COLO829 (cell line): ENCODE measurements at places on chromosomes 7 and 10.

DNA sequence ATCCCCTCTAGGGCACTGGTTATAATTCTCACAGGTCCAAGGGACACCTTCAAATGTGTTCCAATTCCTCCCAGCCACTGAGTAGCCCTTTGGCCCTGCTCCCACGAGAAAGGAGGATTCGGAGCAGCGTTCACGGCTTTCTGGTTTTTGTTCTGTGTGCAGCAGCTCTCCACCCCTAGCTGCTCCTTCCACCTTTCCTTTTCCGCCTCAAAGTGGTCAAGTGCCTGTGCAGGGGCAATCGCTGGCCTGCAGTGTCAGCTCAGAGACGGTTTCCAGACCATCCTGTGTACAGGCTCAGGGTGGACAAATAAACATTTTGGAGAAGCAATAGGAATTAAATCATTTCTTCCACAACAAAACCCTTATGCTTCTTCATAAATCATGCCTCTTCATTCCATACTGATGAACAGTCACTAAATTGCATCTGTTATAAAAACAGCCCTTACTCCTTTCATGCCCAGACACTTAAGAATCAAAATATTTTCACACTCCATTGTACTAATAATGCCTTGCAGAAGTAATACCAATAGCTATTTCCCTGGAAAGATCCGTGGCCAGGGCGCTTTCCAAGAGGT lies 1.1 kb downstream of the KIAA1549 start:
- no peak for DNase-seq

DNA sequence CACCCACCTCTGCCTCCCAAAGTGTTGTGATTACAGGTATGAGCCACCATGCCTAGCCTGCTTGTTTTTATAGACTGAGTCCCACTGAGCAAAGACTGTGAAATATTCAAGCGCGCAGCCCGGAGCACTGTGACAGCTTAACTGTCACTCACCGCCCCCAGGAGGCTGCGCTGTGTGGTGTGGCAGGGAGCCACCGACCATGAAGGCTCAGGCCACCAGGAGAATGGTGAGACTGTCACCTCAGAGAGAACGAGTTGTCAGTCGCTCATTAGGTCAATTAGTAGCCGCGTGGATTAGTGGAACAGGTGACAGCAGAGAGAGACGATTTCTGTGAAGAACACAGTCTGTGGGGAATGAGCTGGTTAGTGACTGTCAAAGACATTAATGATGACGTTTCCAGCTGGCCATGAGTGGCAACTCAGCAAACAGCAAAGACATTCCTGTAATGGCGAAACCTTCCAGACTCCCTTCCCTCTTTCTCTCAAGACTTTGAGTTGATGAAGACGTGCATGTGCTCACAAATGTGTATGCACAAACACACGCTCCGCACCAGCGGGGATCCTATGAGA lies 64.5 kb downstream of the CYCS start:
- no peak for DNase-seq

- no peak for DNase-seq
Measured at GRCh38 chr7:117114272-117114671, 161.0 kb downstream of the ST7 start.

DNA sequence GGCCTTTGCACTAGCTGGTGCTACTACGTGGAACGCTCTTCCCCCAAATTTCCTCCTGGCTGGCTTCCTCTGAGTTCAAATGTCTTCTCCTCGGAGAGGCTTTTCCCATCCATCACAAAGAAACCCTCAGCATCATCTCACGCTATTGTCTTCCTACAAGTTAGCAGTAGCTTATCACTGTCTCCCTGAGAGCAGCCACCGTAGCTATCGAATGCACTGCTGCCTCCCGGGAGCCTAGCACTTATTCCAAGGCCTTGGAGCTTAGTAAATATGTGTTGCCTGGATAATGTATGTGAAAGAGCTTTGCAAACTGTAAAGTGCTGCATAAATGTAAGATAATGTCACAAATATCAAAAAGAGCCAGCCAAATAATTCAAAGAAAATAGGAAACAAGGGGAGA lies 124.4 kb downstream of the KCNMA1 start:
- DNase-seq: no peak

GRCh38 chr7:139078911-139079310 lies 30.6 kb downstream of the ZC3HAV1 start:
- DNase-seq: peak; percentile 68

GRCh38 chr7:43302211-43302711 lies 189.8 kb downstream of the HECW1 start:
- no peak for DNase-seq

- DNase-seq: no peak
Measured at GRCh38 chr10:103855852-103856796, 748 bp upstream of the SH3PXD2A start.

GRCh38 chr10:22736134-22736533 lies 21.8 kb upstream of the PIP4K2A start:
- no peak for DNase-seq

DNA sequence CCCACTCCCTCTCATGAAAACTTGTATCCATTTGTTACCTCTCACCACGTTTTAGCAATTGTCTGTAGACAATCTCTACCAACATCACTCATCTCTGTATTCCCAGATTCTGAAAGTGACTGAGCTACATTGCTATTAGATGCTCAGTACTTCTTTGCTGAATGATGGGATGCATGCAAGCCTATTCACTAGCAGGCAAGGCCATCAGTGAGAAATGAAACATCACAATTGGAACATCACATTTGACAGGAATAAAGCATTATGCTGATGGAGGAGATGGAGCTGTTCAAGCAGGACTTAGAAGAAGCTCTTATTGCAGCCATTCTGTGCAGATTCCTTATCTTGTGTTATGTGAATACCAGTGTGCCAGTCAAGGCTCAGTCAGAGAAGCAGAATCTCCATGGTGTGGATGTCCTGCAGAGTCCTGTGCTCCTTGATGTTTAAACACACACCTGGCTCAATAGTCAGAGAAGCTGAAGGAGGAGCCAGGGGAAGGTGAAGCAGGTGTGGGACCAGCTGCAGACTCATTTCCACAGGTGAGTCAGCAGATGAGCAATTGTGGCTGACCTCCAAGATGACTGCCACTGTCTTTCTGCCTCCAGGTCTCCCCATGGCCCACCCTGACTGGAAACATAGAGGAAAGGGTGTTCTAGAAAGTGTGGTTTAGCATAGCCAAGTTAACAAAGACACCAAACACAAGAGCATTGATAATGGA lies 965.5 kb downstream of the GRID1 start:
- DNase-seq: no peak

- DNase-seq: peak; percentile 2
Measured at GRCh38 chr10:89625041-89625765, 19.8 kb downstream of the PANK1 start.

DNA sequence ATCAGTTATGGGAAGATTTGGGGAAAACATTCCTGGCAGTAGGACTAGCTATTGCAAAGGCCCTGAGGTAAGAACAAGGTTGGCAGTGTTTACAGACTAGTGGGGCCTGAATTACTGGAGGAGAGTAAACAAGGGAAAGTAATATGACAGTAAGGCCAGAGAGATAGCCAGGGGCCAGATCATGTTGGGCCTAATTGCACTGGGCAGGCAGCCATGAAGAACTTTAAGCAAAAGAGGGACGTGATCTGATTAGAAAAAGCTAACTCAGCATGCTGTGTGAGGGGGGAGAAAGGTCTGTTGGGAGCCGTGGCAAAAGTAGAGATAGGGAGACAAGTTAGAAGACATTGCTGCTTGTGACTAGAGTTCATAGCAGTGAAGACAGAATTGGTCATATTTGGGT lies 9.2 kb downstream of the NUP42 start:
- peak; percentile 55 for DNase-seq

GRCh38 chr7:112190120-112190519 lies 16.1 kb downstream of the DOCK4 start:
- no peak for DNase-seq

- DNase-seq: no peak
Measured at GRCh38 chr10:31939797-31940708, 11.4 kb upstream of the ARHGAP12 start.

DNA sequence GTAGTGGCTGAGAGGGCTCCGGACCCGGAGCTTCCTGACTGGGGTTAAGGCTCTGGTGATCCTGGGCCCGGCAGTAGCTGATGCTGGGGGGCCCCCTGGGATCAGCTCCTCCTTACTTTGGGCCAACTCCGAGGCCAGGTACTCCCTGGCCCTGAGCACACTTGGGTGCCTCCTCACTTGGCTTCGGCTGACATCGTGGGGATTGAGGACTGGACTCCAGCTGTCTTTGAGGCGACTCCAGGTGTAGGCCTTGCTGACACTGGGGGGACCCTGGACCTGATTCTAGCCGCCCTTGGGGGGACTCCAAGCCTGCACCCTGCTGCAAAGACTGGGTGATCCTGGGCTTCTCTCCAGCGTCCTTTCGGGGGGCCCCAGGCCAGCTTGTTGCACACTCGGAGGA lies 170.5 kb downstream of the HIBADH start:
- DNase-seq: no peak

DNA sequence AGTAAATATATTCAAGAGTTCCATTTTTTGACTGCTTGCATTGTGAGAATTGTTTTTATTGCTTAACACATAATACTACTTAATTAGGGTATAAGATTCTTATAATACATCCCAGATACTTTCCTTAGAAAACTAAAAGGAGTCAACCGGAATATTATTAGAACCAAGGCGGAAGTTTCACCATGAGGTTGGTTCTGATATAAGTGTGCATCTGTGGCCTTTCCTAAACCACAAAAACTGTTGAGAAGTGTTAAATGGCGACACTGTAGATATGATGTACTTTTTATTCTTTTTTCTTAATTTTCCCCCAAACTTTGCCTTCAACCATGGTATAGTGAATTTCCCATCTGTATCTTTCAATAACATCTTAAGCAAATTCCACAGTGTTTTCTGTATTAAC lies 32.3 kb upstream of the INHBA start:
- no peak for DNase-seq

DNA sequence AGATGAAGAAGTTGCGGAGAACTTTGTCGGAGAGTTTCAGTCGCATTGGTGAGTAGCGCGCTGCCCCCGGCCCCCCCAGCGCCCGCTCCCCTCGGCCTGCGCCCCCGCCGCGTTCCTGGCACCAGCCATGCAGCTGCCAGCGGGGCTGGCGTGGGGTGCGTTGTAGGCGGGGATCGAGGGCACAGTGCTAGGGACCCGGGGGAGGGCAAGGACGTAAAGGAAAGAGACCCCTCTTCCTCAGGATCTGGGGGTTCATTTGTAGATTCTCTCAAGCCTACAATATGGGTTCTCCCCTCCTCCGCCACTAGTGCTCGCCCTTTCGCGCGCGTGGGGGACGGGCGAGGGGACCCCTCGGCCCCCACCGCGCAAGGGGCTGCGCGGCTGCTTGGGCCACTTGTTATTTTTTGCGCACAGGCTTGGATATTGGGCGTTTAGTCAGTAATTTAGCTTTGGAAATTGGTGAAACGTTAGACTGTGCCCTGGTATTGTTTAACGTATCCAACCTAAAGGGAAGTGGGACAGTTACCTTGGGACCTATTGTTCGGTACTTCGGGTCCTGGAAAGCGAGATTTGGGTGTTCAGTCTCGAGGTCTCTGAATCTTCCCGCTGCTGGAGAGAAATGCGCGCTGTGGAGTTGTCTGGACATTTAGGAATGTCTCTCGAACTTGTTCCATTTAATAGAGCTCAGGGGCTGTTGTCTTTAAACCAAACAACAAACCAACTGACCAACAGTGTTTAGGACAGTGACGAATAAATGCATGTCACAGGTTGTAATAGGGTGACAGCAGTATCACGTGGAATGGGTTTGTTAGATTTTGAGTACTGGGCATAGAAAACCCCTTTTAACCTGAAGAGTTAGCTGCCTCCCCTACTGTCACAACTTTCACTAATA lies 796 bp downstream of the CDK14 start:
- no peak for DNase-seq

DNA sequence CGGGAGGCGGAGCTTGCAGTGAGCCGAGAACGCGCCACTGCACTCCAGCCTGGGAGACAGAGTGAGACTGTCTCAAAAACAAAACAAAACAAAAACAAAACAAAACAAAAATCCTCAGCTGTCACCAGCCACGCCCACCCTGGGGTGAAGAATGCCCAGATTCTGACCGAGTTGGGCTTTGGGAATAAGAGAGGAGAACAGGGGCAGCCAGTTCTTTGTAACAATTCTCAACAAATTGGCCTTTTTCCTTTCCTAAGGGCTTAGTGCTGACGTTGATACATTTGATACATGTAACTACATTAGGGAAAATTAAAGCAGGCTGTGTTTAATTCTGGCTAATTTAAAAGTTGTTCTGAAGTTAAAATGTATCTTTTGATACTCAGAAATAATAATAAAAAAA lies 121.0 kb downstream of the EPC1 start:
- DNase-seq: no peak

- no peak for DNase-seq
Measured at GRCh38 chr10:129662426-129662825, 195.4 kb downstream of the MGMT start.

DNA sequence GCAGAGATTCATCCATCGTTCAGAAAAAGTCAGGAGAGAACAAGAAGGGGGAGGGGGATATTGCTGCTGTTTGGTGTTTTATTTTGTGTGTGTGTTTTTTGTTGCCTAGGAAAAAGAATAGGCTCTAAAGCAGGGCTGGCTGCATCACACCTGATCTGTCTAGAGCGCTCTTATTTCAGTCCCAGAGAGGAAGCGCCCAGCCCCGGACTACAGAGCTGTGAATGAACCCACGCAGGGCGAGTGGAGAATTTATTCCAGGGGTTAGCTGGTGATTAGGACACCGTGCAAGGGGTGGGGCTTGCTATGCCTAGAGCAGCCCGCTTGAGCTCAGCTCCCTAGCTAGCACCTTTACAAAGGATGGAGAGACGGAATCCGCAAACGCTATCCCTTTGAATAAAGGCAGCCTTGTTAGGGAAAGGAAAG lies 621 bp upstream of the FAM13C start:
- DNase-seq: peak; percentile 13

DNA sequence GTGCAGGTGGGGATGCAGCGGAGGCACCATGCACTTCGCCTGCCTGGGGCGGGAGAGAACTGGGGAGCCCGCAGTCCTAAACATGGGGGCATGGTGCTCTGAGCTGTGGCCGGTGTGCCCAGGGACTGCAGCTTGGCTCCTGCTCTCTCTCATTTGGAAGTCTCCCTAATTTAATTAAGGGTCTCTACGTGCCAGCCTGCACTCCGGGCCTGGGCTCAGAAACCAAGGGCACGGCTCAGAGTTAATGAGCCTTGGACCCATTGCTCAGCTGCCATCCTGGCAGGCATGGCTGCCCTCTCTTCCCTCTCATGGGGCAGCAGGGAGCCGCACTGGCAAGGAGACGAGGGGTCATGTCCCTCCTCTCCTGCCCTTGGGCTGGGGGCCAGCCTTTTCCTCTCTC lies 115.6 kb downstream of the CDH23 start:
- no peak for DNase-seq

- no peak for DNase-seq
Measured at GRCh38 chr10:76717141-76717540, 920.5 kb downstream of the KCNMA1 start.

GRCh38 chr10:60044971-60045370 lies 138.6 kb upstream of the CCDC6 start:
- no peak for DNase-seq

- DNase-seq: no peak
Measured at GRCh38 chr7:140218656-140219055, 41.9 kb upstream of the KDM7A start.

DNA sequence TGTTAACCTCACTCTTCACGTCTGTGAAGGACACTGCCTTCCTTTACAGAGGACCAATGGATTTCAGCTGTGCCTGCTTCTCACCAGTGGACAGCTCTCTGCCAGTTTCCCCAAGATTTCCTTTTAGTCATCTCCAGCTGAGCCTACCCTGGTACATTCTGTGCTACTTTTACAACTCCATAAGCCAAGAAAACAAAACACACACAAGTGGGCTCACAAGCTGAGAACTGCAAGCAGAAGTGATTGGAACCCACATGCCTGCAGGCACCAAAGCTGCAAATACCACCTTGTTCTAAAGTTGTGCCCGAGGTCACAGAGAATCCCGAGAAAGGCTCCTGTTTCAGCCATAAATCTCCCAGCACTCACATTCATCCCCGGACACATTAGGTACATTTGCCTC lies 636.8 kb downstream of the PHTF2 start:
- DNase-seq: no peak
